ENCODE measurements at places on chromosomes 5 and 9. TPM values are rescaled to one million over a fixed set of nuclear protein-coding genes. Genes with fewer than 3 reads are reported as not detected.

- H3K27ac ChIP-seq, result no peak overlapping the region
- no peaks in the 10 kb centered on the region for H3K36me3 ChIP-seq
- H3K4me3 ChIP-seq, result no peak overlapping the region
- H3K27me3 ChIP-seq, result no peaks in the 10 kb centered on the region
- no peak for DNase-seq
- H3K4me1 ChIP-seq, result no peaks in the 10 kb centered on the region
Observed at GRCh38 chr5:114504560-114504959, 142.7 kb downstream of the KCNN2 start.

NEUROG1 gene
- not detected for total RNA-seq

DNA sequence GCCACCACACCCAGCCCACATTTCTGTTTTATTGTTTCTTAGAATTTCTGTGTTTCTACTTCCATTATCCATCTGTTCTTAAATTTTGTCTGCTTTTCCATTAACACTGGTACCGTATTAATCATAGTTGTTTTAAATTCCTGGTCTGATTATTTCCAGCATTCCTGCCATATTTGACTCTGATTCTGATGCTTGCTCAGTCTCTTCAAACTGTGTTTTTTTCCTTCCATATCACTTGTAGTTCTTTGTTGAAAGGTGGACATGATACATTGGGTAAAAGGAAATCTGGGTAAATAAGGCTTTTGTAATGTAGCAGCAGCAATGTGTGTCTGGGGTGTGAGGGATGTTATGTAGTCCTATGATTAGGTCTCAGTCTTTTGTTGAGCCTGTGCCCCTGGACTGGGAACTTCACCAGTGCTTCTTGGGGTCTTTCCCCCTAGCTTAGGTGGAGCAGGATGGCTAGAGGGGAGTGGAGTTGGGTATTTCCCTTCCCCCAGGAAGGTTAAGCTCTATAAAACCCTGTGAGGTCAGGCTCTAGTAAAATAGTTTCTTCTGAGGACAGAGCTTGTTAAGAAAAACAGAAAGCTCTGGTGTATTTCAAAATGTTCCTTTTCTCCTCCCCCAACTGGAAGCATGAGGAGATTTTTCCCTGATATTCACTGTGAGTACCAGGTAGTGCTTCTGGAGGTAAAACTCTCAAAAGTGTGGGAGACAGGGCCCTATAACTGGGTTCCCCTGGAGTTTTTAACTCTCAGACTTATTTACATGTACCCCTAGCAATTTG, 10.1 kb upstream of the TMOD1 start:
- no peaks in the 10 kb centered on the region for H3K4me1 ChIP-seq
- no peaks in the 10 kb centered on the region for H3K36me3 ChIP-seq
- H3K27ac ChIP-seq, result no peak overlapping the region
- DNase-seq, result no peak

LCN12 gene
- 11.5 TPM for total RNA-seq

- H3K27me3 ChIP-seq, result no peaks in the 10 kb centered on the region
- no peak overlapping the region for H3K4me3 ChIP-seq
Observed at GRCh38 chr5:137072361-137073115, 426.6 kb downstream of the SPOCK1 start.

GRCh38 chr9:11973011-11973410, 720.2 kb upstream of the TYRP1 start:
- no peak for DNase-seq
- H3K4me3 ChIP-seq, result no peak overlapping the region
- H3K27ac ChIP-seq, result no peak overlapping the region
- H3K27me3 ChIP-seq, result no peaks in the 10 kb centered on the region
- no peaks in the 10 kb centered on the region for H3K4me1 ChIP-seq

GRCh38 chr5:127326431-127326830, 35.8 kb downstream of the MEGF10 start:
- H3K4me3 ChIP-seq, result no peak overlapping the region
- H3K27me3 ChIP-seq, result no peaks in the 10 kb centered on the region
- H3K4me1 ChIP-seq, result no peaks in the 10 kb centered on the region
- no peak for DNase-seq
- no peaks in the 10 kb centered on the region for H3K36me3 ChIP-seq

DNA sequence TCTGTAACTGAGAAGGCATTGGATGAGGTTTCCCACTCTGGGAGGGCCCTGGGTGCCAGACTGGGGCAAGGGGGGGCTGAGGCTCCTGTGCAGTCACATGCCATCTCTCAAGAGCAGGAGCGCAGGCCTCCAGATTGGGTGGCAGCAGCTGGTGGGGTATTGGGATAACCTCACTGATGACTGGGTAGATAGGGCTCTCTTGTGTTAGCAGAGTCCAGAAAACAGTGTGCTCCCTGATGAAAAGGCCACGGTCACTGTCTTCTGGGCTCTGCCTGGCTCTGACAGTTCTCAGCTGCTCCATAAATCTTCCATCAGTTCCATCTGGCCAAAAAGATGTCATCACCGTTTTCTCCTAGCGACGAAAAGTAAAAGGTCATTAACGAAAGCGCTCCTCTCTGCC, 21.8 kb upstream of the NKX2-5 start:
- no peak for DNase-seq
- H3K27me3 ChIP-seq, result no peaks in the 10 kb centered on the region
- no peak overlapping the region for H3K4me3 ChIP-seq
- H3K36me3 ChIP-seq, result no peaks in the 10 kb centered on the region

GRCh38 chr5:93299681-93300308, 281.2 kb downstream of the NR2F1-AS1 start:
- no peak overlapping the region for H3K27ac ChIP-seq
- H3K4me3 ChIP-seq, result peak overlapping the region; percentile 0
- no peaks in the 10 kb centered on the region for H3K36me3 ChIP-seq
- H3K27me3 ChIP-seq, result no peaks in the 10 kb centered on the region

PDCD1LG2 gene
- total RNA-seq, result 0.81 TPM

VDAC1 gene
- total RNA-seq, result 151 TPM

DNA sequence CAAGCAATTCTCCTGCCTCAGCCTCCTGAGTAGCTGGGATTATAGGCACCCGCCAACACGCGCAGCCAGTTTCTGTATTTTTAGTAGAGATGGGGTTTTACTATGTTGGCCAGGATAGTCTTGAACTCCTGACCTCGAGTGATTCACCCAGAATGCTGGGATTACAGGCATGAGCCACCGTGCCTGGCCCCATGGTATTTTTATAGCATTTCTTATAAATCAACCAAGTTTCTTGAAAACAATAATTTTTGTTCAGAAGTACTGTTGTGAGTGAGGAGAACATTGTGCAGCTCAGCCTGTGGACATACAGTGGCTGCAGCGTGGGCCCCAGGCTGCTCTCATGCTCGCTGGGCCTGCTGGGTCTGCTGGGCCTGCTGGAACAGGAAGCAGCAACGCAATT, 45.3 kb downstream of the MAP1B start:
- DNase-seq, result no peak
- H3K4me1 ChIP-seq, result peaks cover 25% of the 10 kb centered on the region
- H3K36me3 ChIP-seq, result no peaks in the 10 kb centered on the region
- H3K27ac ChIP-seq, result no peak overlapping the region

DDX4 gene
- 116 TPM for total RNA-seq

GRCh38 chr5:38323645-38324295, 65.4 kb downstream of the EGFLAM start:
- H3K27ac ChIP-seq, result no peak overlapping the region
- H3K4me1 ChIP-seq, result no peaks in the 10 kb centered on the region

BSPRY gene
- 8.8 TPM for total RNA-seq

- peak; percentile 20 for DNase-seq
- no peaks in the 10 kb centered on the region for H3K27me3 ChIP-seq
- H3K27ac ChIP-seq, result no peak overlapping the region
- no peak overlapping the region for H3K4me3 ChIP-seq
- no peaks in the 10 kb centered on the region for H3K4me1 ChIP-seq
- no peaks in the 10 kb centered on the region for H3K36me3 ChIP-seq
Observed at GRCh38 chr9:134500931-134501760, 140.5 kb upstream of the COL5A1 start.

DIPK1B gene
- total RNA-seq, result 28.7 TPM

FBLL1 gene
- total RNA-seq, result 6.4 TPM

GRCh38 chr9:114988962-114989599, 58.7 kb upstream of the TNFSF8 start:
- H3K36me3 ChIP-seq, result no peaks in the 10 kb centered on the region
- no peak overlapping the region for H3K4me3 ChIP-seq
- no peaks in the 10 kb centered on the region for H3K27me3 ChIP-seq
- no peak overlapping the region for H3K27ac ChIP-seq
- no peaks in the 10 kb centered on the region for H3K4me1 ChIP-seq

DNA sequence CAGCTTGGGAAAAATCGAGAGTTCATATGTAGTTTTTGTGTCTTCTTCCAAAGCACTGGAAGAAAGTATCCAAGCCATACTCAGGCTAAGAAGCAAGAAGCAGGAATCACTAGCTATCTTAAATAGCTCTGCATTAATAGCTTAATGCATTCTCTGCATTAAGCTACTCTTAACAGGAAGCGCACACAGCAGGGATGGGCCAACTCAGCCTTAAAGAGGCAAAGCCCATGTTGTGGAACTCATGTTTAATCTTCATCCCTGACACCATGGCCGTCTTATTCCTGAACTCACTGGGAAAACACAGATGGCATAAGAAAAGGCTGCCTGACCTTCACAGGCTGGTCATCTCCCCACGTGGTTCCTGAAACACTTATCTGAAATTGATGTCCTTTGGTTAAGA, 18.7 kb upstream of the ICE1 start:
- no peak overlapping the region for H3K27ac ChIP-seq
- no peak for DNase-seq
- H3K4me3 ChIP-seq, result no peak overlapping the region
- H3K36me3 ChIP-seq, result no peaks in the 10 kb centered on the region

DNA sequence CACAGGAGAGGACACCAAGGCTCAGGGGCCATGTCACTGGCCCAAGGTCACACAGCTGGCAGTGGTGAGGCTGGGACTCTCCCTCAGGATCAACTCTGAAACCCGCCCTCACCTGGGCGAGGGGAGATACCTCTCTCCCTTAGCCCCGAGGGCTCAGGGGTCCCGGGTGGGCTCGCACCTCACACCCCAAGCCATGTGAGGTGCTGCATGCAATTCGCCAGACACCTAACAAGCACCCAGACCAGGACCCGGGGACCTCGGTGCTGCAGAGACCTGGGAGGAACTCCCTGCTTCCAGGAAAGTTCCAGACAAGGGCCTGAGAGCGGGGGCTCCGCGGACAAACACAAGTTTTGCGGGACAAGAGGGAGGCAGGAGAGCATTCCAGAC, 19.3 kb downstream of the BRD3 start:
- H3K27ac ChIP-seq, result no peak overlapping the region
- peaks cover 6% of the 10 kb centered on the region for H3K4me1 ChIP-seq
- H3K27me3 ChIP-seq, result no peaks in the 10 kb centered on the region
- no peak overlapping the region for H3K4me3 ChIP-seq

DBH gene
- total RNA-seq, result 0.06 TPM

DNA sequence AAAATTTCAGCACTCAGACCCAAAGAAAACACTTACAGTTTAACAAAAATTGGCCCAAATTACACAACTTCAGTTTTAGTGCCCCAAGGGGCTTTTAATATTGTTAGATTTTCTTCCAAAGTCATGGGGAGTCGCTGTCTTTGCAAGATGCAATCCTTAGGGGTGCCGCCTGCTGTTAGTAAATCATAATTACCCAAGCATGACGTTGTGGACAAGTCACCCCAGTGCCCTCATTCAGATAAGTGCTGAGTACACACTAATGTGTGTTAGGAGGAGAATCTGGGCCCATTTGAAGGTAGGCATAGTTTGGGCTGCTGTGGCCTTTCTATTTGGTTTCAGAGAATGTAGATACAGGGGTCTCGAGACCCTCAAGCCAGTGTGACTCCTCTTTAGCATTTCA, 138.1 kb downstream of the SV2C start:
- no peaks in the 10 kb centered on the region for H3K27me3 ChIP-seq
- DNase-seq, result no peak
- no peak overlapping the region for H3K4me3 ChIP-seq
- H3K36me3 ChIP-seq, result no peaks in the 10 kb centered on the region
- H3K4me1 ChIP-seq, result no peaks in the 10 kb centered on the region

- H3K36me3 ChIP-seq, result no peaks in the 10 kb centered on the region
- no peak overlapping the region for H3K27ac ChIP-seq
Observed at GRCh38 chr5:146419696-146420095, 27.4 kb upstream of the TCERG1 start.

DNA sequence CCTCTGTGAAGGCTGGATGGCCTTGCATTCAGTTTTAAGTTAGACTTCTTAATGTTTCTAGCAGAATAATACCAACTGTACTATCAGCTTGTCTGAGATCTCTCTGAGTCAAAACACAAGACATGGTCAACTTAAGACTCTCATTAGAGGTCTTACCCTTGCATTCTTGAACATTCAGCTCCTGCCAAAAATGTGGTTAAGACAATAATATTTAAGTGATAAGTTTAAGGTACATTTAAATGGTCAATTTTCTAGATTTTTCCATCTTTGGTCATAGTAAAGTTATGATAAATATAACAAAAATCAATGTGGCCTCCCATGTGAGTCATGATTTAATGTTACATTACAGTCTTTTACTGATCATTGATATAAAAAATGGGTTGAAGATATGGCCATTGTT, 75.0 kb downstream of the NR2F1 start:
- no peaks in the 10 kb centered on the region for H3K27me3 ChIP-seq
- H3K4me3 ChIP-seq, result no peak overlapping the region
- H3K36me3 ChIP-seq, result no peaks in the 10 kb centered on the region
- H3K4me1 ChIP-seq, result no peaks in the 10 kb centered on the region
- no peak for DNase-seq
- H3K27ac ChIP-seq, result no peak overlapping the region

GRCh38 chr9:74379718-74380117, 117.4 kb upstream of the RORB start:
- H3K36me3 ChIP-seq, result no peaks in the 10 kb centered on the region
- DNase-seq, result peak; percentile 63
- no peaks in the 10 kb centered on the region for H3K4me1 ChIP-seq

GABRA1 gene
- 0.12 TPM for total RNA-seq

ZFAND5 gene
- 314 TPM for total RNA-seq

USP20 gene
- total RNA-seq, result 48.3 TPM

KIF4B gene
- total RNA-seq, result 6.6 TPM

- H3K4me1 ChIP-seq, result peaks cover 4% of the 10 kb centered on the region
- H3K36me3 ChIP-seq, result no peaks in the 10 kb centered on the region
- no peaks in the 10 kb centered on the region for H3K27me3 ChIP-seq
- peak overlapping the region; percentile 96 for H3K27ac ChIP-seq
Observed at GRCh38 chr9:98256756-98257155, 1.3 kb upstream of the TBC1D2 start.

DNA sequence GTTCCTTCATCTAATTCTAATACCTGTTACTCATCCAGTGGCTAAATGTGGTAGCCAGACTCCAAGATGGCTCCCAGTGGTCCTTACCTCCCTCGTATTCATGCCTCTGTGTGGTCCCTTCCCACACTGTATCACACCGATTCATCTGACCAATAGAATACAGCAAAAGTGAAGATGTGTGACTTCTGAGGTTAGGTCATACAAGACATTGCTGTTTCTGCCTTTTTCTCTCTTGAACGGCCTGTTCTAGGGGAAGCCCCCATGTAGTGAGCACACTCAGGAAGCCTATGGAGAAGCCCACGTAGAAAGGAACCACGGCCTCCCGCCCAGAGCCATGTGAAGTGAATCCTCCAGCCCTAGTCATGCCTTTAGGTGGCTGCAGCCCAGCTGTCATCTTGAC, 9.4 kb upstream of the C5 start:
- no peak overlapping the region for H3K27ac ChIP-seq
- no peak for DNase-seq
- no peaks in the 10 kb centered on the region for H3K4me1 ChIP-seq
- H3K36me3 ChIP-seq, result no peaks in the 10 kb centered on the region
- H3K4me3 ChIP-seq, result no peak overlapping the region
